Left colon (tissue), 2 donors: ENCODE measurements at places on chromosomes 12 and 14. TPM values are rescaled to one million over a fixed set of nuclear protein-coding genes. Genes with fewer than 3 reads are reported as not detected.

DNA sequence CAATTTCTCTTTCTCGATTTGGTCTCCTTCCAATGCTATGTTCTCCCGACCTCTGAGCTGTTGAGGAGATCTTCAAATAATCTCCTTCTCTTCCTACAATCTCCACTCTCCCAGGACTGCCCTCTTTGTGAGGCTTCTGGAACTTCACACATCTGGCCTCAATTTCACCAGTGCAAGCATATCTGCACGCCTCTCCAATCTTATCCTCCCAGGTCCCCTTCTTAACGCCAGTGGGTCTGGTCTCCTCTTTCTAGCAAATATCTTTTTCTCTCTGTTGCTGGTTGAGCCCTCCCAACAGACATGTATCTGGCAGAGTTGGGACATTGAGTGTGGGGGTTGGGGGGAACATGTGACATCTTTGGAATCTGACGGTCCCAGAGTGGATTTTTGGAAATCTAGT is 17.9 kb downstream of the RTL1 start:
- no peak for DNase-seq

DNA sequence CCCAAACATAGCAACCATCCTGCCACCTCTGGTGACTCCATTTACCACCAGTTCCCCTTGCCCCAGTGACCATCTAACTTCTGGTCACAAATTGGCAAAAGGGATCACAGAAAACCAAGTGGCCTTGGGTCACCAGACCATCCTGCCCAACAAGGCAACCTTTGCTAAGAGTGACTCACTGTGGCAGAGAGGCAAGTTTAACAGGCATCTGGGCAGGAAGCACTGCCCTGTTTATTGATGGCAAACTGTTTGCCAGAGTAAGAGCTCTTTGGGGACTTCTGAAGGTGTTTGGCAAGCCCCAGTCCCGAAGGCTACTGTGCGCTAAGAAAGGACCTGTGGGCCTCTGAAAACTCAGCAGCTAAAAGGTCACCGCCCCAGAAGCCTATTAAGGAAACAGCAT is 28.2 kb upstream of the TMEM233 start:
- DNase-seq: no peak

DNA sequence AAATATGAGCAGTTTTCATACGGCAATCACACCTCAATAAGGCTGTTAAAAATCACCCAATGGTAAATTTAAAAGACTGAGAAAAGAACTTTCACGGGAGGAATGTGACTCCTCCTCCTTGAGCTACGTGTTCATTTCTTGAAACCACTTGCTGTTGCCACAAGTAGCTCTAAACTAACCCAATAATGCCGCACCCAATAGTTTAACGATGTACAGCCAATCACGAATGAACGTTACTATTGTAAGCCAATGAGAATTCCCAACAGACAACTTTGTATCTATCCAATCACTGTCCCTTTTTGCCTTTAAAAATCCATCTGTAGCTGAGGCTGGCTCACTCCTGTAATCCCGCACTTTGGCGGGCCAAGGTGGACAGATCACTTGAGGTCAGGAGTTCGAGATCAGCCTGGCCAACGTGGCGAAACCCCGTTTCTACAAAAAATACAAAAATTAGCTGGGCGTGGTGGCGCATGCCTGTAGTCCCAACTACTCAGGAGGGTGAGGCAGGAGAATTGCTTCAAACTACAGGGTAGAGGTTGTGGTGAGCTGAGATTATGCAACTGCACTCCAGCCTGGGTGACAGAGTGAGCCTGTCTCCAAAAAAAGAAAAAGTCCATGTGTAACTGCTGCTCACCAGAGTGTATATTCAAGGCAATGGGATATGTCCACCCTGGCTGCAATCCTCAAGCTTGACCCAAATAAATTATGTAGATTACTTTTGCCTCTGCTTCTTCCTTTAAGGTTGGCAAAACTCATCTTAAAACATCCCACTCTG is 24.4 kb upstream of the BTBD6 start:
- DNase-seq: no peak

DNA sequence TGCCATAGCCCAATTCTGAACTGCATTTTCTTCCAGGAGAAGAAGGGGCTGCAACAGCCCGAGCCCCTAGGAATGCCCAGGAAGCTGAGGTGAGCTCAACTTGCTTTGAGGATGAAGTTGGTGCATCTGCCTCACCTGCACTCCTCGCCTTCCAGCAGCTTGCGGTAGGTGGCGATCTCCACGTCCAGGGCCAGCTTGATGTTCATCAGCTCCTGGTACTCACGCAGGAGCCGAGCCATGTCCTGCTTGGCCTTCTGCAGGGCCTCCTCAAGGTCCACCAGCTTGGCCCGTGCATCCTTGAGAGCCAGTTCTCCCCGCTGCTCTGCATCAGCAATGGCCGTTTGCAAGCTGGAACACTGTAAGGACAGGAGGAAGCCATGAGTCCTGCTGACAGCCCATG is 6.0 kb downstream of the KRT75 start:
- DNase-seq: no peak

DNA sequence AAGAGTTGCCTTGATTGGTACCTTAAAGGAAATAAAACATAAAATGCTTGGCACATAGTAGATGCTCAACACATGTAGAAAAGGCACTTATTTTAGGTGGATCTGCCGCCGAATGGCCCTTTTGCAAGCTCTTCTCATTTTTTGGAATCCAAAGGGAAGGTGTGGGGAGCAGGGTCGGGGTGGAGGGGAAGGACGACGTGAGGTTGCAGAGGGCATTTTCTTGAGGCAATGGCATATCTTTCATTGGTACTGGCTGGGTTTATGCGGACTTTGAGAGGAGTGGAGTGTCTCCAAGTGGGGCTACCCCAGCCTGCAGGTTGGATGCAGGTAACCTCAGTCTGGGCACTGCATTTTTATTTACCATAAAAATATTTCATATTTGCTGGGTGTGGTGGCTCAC is 8.1 kb downstream of the RTL1 start:
- no peak for DNase-seq

DNA sequence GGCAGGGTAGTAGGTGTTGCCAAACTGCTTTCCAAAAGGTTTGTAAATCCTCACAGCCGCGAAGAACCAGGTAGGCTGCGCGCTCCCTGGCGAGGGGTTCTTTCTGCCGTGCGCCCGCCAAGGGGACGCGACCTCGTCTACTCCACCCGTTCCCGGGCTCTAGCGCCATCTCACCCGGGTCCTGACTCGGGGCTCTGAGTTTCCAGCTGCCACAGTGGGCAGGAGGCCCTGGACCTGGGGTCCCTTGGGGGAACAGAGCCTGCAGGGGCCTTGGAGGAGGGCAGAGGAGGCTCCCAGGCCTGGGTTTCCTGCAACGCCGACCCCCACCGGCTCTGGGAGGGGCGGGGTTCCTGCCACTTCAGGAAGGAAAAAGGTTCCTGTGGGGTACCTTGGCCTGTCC is 706 bp downstream of the ANHX start:
- DNase-seq: no peak

GRCh38 chr12:122610911-122611310 is 83.9 kb downstream of the KNTC1 start:
- no peak for DNase-seq

GRCh38 chr14:103548463-103549351 is 13.8 kb downstream of the BAG5 start:
- no peak for DNase-seq

DNA sequence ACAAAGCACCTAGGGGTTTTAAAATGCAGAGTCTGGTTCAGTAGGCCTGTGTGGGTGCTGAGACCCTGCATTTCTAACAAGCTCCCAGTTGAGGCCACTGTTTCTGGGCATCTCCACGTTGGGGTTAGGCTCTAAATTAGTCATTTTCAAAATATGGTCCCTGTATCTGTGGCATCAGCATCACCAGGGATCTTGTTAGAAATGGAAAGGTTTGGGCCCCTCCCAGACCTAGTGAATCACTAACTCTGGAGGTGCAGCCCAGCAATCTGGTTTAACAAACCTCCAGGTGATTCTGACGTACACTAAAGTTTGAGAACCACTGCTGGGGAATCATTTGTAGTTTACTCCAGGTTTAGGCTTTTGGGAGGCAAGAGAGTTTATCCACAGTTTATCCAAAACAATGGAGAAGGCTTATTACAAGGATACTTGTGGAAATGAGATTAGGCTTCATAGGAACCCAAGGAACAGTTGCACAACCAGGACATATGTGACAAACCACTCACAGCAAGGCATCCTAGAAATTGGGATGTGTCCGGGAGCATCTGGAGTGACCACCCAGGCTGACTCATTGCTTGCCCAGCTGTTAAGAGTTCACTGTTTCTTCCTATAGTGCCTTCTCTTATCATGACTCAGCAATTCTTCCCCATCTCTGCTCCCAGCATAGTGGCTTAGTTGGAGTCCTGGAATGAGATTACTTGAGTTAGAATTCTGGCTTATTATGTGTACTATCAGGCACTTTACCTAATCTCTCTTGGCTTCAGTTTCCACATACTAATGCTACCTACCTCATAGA is 71.6 kb upstream of the STXBP6 start:
- no peak for DNase-seq

DNA sequence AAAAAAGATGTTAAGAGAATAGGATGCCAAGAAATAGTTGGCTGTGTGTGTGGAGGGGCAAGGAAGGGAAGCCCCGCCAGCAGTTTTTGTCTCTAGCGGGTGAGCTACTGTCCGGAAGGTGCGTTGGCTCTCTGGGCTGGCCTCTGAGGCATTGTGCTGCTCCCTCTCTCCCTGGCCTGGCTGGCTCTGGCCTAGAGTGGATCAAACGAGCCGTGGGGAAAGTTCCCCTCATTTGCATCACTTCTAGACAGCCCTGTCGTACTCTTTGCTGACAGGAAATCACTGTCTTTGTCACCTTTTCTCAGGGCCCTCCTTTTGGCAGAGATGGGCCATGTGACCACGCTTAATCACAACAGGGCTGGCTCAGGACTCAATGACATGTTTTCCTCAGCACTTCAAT is 236.1 kb upstream of the NPAS3 start:
- DNase-seq: no peak

- no peak for DNase-seq
Observed at GRCh38 chr14:22449600-22449905, 139.5 kb downstream of the DAD1 start.

GRCh38 chr14:99333214-99333613 is 61.2 kb upstream of the BCL11B start:
- DNase-seq: no peak

SPIC gene
- not detected for total RNA-seq

KLRF1 gene
- total RNA-seq: not detected

SMIM41 gene
- total RNA-seq: 0.31 TPM

SSPN gene
- total RNA-seq: 12.8 TPM

CIROP gene
- total RNA-seq: not detected

CCDC175 gene
- 0.79 TPM for total RNA-seq

GLI1 gene
- 1.9 TPM for total RNA-seq
